ENCODE measurements at places on chromosomes 6 and 20.
A peak's percentile ranks its signal among the peaks of the same experiment; 100 is the strongest.

GRCh38 chr6:21679761-21680265 is 86.3 kb downstream of the SOX4 start:
- peak; percentile 28 for DNase-seq

GRCh38 chr6:14540276-14540675 is 422.7 kb downstream of the CD83 start:
- no peak for DNase-seq

GRCh38 chr20:33401921-33402369 is 626 bp upstream of the CDK5RAP1 start:
- DNase-seq, result peak; percentile 35

DNA sequence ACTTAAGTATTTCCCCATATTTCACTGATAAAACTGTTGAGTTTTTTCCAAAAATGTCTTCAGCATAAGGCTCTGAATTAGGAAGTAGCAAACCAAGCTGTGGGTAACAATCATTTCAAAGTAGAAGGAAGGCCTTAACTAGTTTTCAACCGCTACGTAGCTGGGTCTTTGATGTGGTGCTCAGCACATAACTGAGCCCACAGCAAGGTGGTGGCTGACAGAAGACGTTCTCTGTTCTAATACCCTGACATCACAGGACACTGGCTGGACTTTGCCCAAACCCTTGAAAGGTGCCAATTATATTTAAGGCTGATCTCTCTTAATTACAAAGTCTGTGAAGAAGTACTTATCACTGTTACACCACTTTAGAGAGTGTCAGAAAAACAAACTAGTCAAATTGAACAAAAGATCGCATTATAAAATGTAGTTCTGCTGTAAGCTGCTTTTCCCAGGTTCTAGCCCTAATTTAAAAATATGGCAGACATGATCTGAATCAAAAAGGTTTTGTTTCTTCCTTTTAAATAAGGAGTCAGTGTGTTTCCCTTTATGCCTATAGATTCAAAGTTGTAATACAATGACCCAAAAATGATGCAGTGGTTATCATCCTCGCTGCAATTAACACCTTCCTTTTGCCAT is 26.7 kb downstream of the MAN1A1 start:
- no peak for DNase-seq

DNA sequence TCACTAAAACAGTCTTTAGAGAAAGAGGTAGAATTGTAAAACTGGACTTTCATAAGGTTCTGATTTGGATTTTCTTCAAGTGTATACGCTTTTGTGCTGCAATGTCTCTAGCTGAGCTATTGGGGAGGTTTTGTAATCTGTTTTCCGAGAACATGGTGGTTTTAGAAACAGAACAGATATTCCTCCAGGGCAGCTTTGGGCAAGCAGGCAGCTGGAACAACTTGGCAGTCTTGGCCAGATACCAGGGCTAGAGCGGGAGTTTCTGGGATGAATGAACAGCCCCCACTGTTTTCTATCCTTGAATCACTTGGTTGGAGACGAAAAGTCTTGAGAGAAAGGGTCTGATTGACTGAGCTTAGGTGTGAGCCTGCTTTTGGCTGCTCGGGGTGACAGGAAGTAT is 17.1 kb upstream of the ARMC2 start:
- DNase-seq, result no peak

GRCh38 chr20:13525225-13525940 is 113.3 kb downstream of the TASP1 start:
- DNase-seq, result peak; percentile 95

GRCh38 chr6:127690092-127690491 is 113.1 kb downstream of the C6orf58 start:
- peak; percentile 45 for DNase-seq

- no peak for DNase-seq
Measured at GRCh38 chr6:45709781-45710220, 305.9 kb downstream of the CLIC5 start.

- DNase-seq, result peak; percentile 71
Measured at GRCh38 chr6:30821862-30822784, 62.2 kb upstream of the DDR1 start.

DNA sequence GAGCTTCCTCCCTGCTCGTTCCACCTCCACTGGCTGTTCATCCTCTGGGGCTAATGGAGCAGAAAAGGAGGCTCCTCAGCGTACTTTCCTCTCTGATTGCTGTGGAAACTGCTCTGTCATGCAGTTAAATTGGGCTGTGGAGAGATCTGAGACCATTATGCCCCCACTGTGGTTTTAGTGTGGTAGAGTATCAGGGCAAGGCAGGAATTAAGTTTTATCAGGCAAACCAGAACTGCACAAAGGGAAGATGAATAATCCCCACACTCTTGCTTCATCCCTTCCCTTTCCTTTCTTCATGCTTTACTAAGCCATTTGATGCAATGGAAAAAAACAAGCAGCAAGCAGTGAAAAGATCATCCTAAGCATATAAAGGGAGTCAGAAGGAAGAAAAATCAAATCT is 11.9 kb upstream of the ME1 start:
- no peak for DNase-seq

GRCh38 chr6:151341476-151342195 is 49.7 kb downstream of the ZBTB2 start:
- DNase-seq, result no peak

DNA sequence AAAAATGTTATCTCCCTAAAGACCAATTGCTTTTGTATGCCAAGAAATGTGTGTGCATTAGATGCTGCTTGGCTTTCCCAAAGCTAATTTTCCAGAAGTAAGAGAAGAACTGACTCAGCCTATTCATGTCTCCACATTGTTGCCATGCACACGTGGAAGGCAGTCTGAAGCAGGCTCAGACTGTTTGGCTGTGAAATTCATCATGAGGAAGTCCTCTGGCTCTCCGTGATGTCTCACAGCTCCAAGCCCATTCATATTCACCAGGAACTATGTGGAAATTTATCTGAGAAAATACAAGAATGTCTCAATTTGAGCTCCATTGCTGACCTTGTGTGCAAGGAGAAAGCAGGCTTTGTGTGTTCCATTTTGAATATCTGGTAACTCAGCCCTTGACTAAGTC is 1022.2 kb upstream of the GJE1 start:
- DNase-seq, result peak; percentile 60

- DNase-seq, result no peak
Measured at GRCh38 chr6:80173411-80173810, 66.9 kb downstream of the BCKDHB start.

DNA sequence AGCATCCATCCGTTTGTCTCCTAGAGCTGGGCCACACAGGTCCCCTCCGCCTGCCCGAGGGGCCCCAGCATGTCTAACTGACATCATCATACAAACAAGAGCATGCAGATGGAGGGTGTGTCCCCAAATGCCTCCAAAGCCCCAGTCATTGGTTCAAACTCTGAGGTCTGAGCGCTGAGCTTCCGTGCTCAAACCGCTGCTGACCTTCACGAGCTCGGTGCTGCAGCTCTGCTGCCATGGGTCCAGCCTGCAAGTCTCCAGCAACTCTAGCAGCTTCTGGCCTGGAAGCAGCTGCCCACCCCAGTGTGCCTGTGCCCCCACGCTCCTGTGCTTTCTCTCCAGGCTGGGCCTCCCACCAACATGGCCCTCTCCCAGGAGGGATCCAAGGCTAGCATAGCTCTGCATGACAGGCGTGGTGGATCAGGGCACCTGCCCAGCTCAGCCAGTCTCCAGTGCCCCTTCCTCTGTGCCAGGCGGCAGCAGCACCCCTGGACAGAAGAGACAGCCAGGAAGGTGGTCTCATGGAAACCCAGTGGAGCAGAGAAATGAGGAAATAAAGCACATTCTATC is 131.6 kb upstream of the PMEPA1 start:
- DNase-seq, result no peak

GRCh38 chr6:113680301-113680700 is 176.8 kb upstream of the MARCKS start:
- no peak for DNase-seq

DNA sequence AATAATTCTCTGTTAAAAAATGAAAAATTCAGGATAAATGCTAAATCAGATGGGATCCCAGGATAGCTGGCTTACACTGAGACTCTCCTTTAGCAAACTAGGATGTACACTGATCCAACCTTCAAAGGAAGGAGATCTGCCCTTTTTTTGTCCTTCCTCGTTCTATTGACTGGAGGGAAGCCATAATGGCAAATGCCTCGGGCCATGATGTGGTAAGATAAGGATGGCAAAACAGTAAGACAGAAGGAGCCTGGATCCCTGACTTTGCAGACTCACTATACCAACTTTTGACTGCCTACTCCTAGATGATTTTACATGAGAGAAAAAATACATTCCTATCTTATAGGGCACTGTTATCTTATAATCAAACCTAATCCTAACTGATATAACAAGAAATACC is 156.9 kb upstream of the BEND3 start:
- DNase-seq, result no peak

- DNase-seq, result peak; percentile 80
Measured at GRCh38 chr6:152085451-152085921, 278.0 kb downstream of the ESR1 start.

- no peak for DNase-seq
Measured at GRCh38 chr6:148516217-148516616, 173.6 kb downstream of the SASH1 start.

DNA sequence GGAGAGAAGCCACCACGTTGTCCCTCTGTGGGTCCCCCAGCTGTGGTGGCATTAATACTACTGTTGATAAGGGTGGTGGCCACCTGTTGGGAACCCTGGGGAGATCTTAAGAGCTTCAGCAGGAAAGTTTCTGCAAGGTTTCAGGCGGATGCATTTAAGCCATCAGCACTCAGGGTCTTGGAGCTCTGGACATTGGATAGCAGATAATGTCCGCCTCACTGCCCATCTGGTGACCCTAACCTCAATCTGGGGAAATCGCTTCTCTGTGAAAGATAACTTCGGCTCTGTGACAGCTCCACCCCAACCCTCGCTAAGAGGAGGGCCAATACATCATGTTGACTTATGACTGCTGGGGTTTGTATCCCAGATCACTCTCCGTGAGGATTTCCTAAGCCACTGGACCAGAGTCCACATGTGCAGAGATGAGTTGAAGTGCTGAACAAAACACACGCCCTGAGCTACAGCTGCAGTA is 92.9 kb downstream of the FOXC1 start:
- no peak for DNase-seq

GRCh38 chr6:32108094-32108627 is 977 bp downstream of the TNXB start:
- peak; percentile 62 for DNase-seq

- peak; percentile 20 for DNase-seq
Measured at GRCh38 chr6:158205169-158205944, 37.2 kb downstream of the GTF2H5 start.

GRCh38 chr6:106053484-106054205 is 32.5 kb upstream of the PRDM1 start:
- DNase-seq, result no peak

- DNase-seq, result no peak
Measured at GRCh38 chr20:4366076-4366475, 350.7 kb upstream of the RNF24 start.

GRCh38 chr6:146029573-146030184 is 817 bp downstream of the GRM1 start:
- no peak for DNase-seq

- DNase-seq, result no peak
Measured at GRCh38 chr20:64106981-64107735, at the start of gene NPBWR2. Gene NPBWR2 (minus strand): TSS chr20:64107565. CDS start chr20:64106831, 734 bp downstream.

GRCh38 chr6:37990762-37991525 is 171.4 kb downstream of the ZFAND3 start:
- DNase-seq, result peak; percentile 91

DNA sequence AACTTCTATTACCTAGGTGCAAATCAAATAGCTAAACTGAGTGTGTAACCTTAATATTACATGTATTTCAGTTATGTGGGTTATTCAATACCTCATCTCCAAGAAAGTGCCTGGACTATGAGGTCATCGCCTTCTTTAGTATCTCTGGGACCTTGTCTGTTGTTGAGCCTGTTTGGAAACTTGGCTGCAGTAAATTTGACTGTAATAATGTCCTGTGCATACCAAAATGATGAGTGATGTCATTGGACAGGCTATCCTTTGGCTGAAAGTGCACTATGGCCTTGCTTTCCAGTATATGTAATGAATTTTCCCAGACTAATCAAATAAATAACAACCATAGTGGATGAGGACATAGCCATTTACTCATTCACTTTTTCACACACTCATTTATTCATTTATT is 455.1 kb downstream of the ADGRB3 start:
- DNase-seq, result peak; percentile 86

- no peak for DNase-seq
Measured at GRCh38 chr6:52227495-52227894, 16.8 kb downstream of the IL17F start.

- no peak for DNase-seq
Measured at GRCh38 chr6:129233458-129234134, 350.7 kb downstream of the LAMA2 start.

- DNase-seq, result no peak
Measured at GRCh38 chr6:41732591-41733359, 2.6 kb downstream of the TFEB start.

DNA sequence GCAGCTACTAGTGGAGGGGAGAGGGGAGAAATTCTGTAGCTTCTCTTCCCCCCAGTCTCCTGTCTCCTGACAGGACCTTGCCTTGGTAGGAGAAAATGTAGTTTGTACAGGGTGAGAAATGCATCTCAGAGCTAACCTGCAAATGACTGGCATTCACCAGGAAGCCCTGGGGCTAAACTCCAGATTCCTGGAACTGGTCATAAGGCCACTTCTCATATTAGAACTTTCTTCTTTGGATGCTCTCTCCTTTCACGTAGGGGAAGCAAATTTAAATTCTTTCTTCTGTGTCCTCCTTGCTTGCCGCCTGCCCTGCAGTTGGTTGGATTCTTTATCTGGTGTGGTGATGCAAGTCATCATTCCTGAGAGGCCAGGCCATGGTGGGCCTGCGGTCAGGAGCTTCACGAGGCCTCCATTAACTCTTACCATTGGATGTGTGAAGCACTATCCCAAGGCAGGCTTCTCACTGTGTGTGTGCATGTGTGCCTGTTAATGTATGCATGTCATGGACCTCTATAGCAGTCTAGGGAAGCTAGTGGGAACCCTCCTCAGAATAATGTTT is 182.0 kb downstream of the PHF3 start:
- DNase-seq, result no peak

GRCh38 chr20:6530254-6530653 is 237.2 kb upstream of the BMP2 start:
- no peak for DNase-seq

DNA sequence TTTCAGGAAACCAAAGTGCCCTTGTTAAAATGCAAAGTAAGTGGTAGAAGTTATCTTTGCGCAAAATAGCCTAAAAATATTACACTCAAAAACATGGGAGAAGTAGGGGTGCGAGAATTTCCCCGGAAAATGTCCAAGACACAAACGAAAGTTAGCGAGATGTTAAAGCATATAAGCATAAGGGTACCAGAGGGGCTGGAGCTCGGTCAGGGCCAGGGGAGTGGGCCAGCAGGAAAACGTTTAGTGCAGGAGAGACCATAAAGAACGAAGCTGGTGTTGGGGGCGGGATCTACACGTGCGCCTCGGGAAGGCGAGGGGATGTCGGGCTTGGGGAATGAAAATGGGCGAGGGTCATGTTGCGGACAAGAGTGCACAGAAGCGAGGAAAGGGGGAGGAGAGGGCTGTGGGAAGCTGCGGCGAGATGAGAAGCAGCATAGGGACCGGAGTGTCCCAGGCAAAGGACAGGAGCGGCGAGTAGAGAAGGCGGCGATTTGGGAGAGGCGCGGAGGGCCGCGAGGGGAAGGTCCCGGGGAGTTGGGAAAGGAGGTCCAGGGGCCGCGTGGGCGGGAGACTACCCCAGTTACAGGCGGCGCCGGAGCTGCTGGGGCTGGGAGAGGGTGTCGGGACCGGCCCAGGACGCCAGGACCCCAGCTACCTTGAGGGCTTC is 600 bp downstream of the XPO5 start:
- DNase-seq, result peak; percentile 54

GRCh38 chr20:14116037-14116436 is 120.7 kb downstream of the MACROD2 start:
- DNase-seq, result no peak
